ENCODE measurements at places on chromosomes 5 and 9. TPM values are rescaled to one million over a fixed set of nuclear protein-coding genes. Genes with fewer than 3 reads are reported as not detected.

GRCh38 chr9:127519301-127520166, 68.2 kb downstream of the LRSAM1 start:
- no peak overlapping the region for H3K27ac ChIP-seq
- peak overlapping the region; percentile 36 for H3K4me3 ChIP-seq
- no peaks in the 10 kb centered on the region for H3K27me3 ChIP-seq
- peaks cover 4% of the 10 kb centered on the region for H3K36me3 ChIP-seq

- H3K4me1 ChIP-seq, result peaks cover 6% of the 10 kb centered on the region
- no peak overlapping the region for H3K4me3 ChIP-seq
- H3K27me3 ChIP-seq, result no peaks in the 10 kb centered on the region
- H3K36me3 ChIP-seq, result no peaks in the 10 kb centered on the region
- no peak overlapping the region for H3K27ac ChIP-seq
Measured at GRCh38 chr5:146797658-146798057, 80.9 kb downstream of the PPP2R2B start.

Gene SLC25A2
- 0.63 TPM for total RNA-seq

Gene DOCK8
- 213 TPM for total RNA-seq

Gene EIF4E1B
- not detected for total RNA-seq

Gene PCDHB10
- total RNA-seq, result not detected

Gene TARS1
- 380 TPM for total RNA-seq

Gene KIF24
- total RNA-seq, result 7.4 TPM

All from activated T-cell treated with anti-CD3 and anti-CD28 coated beads, Interleukin-2, amount 50 U/mL, for 72 hours (primary cell).